Vein endothelial cell (primary cell): ENCODE measurements at places on chromosomes 3 and 15. TPM values are rescaled to one million over a fixed set of nuclear protein-coding genes. Genes with fewer than 3 reads are reported as not detected.

The SLC9C1 gene
- 0.10 and 0.33 TPM in 2 replicates for total RNA-seq

The OSBPL10 gene
- total RNA-seq, result 32.7 and 55.8 TPM in 2 replicates

The SMCO1 gene
- total RNA-seq, result not detected in 2 replicates

The DPPA2 gene
- total RNA-seq, result not detected in 2 replicates

The SAMD7 gene
- total RNA-seq, result not detected in 2 replicates

The EXOSC7 gene
- 31.4 and 33.0 TPM in 2 replicates for total RNA-seq

The GADL1 gene
- 0.48 and 0.65 TPM in 2 replicates for total RNA-seq

The TIGIT gene
- total RNA-seq, result not detected in 2 replicates

The ERICH6 gene
- total RNA-seq, result not detected in 2 replicates

The DYNLT2B gene
- 7.8 and 9.0 TPM in 2 replicates for total RNA-seq

The RNU6-1 gene
- not detected in 2 replicates for total RNA-seq

The CCR9 gene
- not detected in 2 replicates for total RNA-seq

The DUOXA1 gene
- total RNA-seq, result not detected in 2 replicates

The CSPG4 gene
- total RNA-seq, result 0.19 and 0.33 TPM in 2 replicates

The KCNH8 gene
- total RNA-seq, result under 0.01 TPM in 1 of 2 replicates, not detected in the other

The PPP1R14D gene
- total RNA-seq, result not detected in 2 replicates

The GALNT15 gene
- 5.2 and 19.9 TPM in 2 replicates for total RNA-seq

The GYG1 gene
- total RNA-seq, result 36.2 and 40.8 TPM in 2 replicates

The THOC7 gene
- 42.1 and 48.6 TPM in 2 replicates for total RNA-seq

The SYNPR gene
- not detected in 2 replicates for total RNA-seq

The ZFAND6 gene
- 122 and 127 TPM in 2 replicates for total RNA-seq

The OPA1 gene
- total RNA-seq, result 56.2 and 78.1 TPM in 2 replicates

The SH2D7 gene
- not detected in 2 replicates for total RNA-seq

The ROPN1B gene
- total RNA-seq, result not detected in 2 replicates

The CLRN1 gene
- total RNA-seq, result not detected in 2 replicates

The AMT gene
- total RNA-seq, result 0.67 and 1.3 TPM in 2 replicates
